ENCODE measurements at places on chromosomes 6 and 20. TPM values are rescaled to one million over a fixed set of nuclear protein-coding genes. Genes with fewer than 3 reads are reported as not detected.
A peak's percentile ranks its signal among the peaks of the same experiment; 100 is the strongest.

The SPTLC3 gene
- 25.6 TPM for total RNA-seq

The EYA4 gene
- 0.37 TPM for total RNA-seq

The OR12D1 gene
- not detected for total RNA-seq

The HMGA1 gene
- 19.5 TPM for total RNA-seq

The CD40 gene
- 9.2 TPM for total RNA-seq

The SCP2D1 gene
- not detected for total RNA-seq

The ZBTB46 gene
- total RNA-seq = 2.2 TPM

The CD83 gene
- total RNA-seq = 1.1 TPM

The CST7 gene
- total RNA-seq = 1.3 TPM

The C6orf52 gene
- total RNA-seq = not detected

The ROS1 gene
- total RNA-seq = not detected

The MYH7B gene
- 0.39 TPM for total RNA-seq

The PROCR gene
- 1.4 TPM for total RNA-seq

The MYCT1 gene
- 5.0 TPM for total RNA-seq

The VWA7 gene
- total RNA-seq = 2.6 TPM

DNA sequence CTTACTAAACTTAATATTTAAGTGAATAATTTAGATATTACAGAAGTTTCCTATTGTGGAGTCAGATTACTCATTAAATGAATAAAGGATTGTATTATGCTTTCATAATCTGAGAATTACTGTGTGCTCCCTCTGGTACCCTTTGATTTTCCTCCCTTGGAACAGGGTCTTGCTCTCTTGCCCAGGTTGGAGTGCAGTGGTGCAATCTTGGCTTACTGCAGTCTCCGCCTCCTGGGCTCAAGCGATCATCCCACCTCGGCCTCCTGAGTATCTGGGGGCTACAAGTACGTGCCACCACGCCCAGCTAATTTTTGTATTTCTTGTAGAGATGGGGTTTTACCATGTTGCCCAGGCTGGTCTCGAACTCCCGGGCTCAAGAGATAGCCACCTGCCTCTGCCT lies 9.6 kb downstream of the WTAP start:
- no peak for DNase-seq

DNA sequence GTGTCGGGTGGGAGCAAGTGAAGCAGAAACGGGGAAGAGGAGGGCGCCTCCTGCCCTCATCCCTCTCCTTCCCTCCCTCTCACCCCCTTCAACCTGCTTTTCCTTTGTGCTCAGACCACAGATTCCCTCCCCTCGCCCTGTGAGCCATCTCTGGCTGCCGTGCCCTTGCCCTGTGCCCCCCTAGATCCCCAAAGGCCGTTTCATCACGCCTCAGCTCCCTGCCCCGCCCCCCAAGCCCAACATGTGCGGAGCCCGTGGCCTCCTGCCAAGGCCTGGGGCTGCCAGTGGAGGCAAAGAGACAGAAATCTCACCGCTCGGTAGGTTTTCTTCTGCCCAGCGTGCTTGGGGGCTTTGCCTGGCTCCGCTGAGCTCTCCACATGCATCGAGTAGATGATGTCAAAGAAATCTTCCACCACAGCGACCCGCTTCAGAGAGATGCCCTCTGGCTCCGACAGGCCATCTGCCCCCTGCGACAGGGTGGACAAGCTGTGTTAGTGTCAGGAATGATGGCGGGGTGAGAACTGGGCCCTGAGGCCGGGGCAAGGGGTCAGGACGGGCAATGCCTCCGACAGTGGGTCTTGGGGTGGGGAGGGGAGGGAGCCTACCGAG lies 57.6 kb downstream of the NOL4L start:
- DNase-seq = no peak

- no peak for DNase-seq
Observed at GRCh38 chr6:138422861-138423260, 18.8 kb downstream of the HEBP2 start.

DNA sequence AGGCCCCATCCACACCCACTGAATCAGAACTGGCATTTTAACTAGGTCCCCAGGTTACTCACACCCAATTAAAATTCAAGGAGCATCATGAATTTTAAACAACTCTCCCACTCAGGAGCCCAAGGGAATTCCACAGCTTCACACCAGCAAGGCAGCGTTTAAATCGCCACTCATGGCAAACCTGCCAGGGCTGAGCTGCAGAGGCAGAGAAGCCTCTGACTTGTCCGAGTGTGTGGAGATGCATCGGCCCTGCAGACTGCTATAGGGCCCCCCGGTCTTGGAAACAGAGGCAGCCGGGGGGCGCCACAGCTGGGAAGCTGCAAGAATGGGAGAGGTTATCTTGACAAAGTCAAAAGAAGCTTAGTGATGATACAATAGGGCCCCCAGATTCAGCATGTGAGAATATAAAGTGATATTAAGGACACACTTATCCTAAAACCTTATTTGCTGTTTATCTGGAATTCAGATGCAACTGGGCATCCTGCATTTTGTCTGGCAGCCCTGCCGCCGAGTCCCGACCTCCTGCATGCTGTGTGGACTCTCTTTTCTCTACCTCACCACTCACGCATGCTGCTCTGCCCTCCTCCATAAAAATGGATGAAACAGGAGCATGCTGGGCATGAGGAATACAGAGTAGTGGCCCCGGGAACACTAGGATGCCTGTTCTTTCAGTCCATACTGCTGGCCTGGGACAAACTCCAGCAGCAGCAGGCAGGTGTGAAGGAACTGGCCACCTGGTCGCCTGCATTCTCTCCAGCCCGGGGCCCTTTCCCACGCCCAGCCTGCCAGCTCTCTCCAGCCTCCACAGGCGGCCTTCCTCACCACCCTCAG lies 126.1 kb downstream of the PXDC1 start:
- DNase-seq = no peak

- no peak for DNase-seq
Observed at GRCh38 chr6:122007339-122007738, 392.1 kb upstream of the HSF2 start.

GRCh38 chr6:157265635-157266034 lies 57.7 kb downstream of the TMEM242 start:
- peak; percentile 32 for DNase-seq

DNA sequence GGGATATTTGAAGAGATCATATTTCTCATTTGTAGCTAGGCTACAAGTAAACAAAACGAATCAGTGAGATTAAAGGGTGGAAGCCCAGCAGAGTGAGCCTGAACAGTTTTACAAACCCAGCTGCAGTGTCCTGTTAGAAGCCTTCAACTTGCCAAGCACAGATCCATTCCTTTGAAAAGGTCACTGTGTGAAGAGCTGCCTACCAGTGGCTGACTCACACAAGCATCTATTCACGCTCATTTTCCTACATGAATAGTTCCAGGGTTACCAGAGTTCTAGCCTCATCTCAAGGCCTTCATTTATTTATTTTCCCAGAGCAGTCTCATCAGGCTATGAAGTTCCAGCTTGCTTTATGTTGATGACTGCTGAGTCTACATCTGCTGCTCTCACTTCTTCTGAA lies 25.7 kb upstream of the MLIP start:
- no peak for DNase-seq

DNA sequence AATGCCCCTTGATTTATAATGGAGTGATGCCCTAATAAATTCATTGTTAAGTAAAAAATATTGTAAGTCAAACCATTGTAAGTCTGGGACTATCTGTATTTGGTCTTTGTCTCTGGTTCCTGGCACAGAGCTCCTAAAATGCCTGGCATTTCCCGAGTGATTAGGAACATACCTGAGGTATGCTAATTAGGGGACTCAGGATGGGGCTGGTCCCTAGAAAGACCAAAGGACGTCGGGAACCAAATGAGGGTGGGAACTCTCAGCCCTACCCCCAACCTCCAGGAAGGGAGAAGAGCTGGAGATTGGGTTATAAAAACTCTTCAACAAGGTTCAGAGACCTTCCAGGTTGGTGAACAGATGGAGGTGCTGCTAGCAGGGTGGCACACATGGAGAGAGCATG lies 82.6 kb upstream of the ARG1 start:
- DNase-seq = no peak

DNA sequence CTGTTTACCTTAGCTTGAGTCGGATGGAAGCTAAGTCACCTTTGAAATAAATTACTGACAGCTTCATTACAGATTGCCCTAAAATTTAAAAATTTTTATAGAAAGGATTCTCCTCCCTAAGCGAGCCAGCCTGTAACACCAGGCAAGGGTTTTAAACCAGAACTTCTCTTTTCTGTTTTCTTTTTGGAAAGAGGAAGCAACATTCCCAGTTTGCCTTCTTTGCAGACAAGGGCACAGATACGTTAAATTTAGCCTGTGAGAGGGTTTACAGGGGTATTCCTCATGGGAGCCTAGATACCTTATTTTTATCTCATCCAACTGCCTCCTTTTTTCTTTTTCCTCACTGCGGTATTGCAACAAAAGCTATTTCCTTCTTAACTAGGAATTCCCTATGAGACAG lies 45.0 kb downstream of the GNAS start:
- no peak for DNase-seq

DNA sequence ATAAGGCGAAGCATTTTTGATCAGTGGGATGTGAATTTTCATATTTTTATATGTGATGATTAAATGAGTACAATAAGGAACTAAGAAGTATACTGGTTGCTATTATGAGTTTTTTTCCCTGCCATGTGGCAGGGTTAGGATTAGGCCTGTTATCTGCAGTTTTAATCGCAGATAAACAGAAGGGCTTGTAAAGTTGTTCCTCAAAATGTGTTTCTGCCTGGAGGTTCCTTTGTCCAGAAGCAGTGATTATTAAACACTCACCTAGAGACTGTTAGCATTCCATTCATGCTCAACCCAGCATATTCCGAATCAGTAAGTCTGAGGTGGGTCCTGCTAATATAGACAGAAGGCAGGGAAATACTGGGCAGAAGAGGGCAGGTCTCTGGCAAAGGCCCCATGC lies 316.0 kb downstream of the CLIC5 start:
- DNase-seq = no peak

GRCh38 chr20:38250609-38251008 lies 9.9 kb downstream of the KIAA1755 start:
- DNase-seq = no peak

GRCh38 chr20:57840504-57841296 lies 130.9 kb upstream of the PMEPA1 start:
- no peak for DNase-seq

- no peak for DNase-seq
Observed at GRCh38 chr6:141199074-141199473, 933.7 kb upstream of the GJE1 start.

GRCh38 chr6:42217157-42217518 lies 523 bp downstream of the MRPS10 start:
- no peak for DNase-seq

DNA sequence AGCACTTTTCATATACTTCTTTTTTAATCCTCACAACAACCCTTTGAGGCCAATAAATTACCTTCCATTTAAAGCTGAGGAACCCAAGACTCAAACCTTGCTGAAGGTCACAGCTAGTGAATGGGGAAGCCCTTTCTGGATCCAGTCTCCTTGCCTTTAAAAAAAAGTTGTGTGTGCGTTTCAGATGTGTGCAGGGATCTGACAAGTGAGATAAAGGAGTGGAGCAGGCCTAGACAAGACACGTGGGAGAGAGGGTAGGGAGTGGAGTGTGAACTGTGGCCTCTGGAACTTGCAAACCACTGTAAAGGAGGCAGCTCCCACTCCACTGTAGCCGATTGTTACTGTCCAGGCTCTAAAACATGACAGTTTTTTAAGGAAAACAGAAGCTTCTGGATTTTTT lies 1.9 kb downstream of the KLHL32 start:
- no peak for DNase-seq

DNA sequence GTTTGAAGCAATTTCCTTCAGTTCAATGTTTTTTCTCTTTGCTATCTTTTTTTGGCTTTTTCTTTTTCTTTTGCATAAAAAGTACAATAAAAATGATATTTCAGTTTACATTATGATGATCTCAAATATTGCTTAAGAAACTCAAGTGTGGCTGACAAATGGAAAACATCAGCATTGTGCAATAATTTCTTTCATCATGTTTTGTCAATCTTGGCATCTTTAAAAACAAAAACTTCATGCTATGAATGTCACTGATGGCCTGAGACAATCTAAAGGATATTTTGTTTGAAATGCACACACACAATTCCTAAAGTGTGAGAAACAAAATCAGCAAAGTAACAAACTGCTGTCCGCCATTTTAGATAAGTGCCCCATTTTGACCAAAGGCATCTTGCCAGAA lies 13.9 kb upstream of the MTCL3 start:
- no peak for DNase-seq

GRCh38 chr6:13263669-13264068 lies 64.7 kb downstream of the TBC1D7 start:
- no peak for DNase-seq

- no peak for DNase-seq
Observed at GRCh38 chr6:404685-405423, 13.3 kb downstream of the IRF4 start.

DNA sequence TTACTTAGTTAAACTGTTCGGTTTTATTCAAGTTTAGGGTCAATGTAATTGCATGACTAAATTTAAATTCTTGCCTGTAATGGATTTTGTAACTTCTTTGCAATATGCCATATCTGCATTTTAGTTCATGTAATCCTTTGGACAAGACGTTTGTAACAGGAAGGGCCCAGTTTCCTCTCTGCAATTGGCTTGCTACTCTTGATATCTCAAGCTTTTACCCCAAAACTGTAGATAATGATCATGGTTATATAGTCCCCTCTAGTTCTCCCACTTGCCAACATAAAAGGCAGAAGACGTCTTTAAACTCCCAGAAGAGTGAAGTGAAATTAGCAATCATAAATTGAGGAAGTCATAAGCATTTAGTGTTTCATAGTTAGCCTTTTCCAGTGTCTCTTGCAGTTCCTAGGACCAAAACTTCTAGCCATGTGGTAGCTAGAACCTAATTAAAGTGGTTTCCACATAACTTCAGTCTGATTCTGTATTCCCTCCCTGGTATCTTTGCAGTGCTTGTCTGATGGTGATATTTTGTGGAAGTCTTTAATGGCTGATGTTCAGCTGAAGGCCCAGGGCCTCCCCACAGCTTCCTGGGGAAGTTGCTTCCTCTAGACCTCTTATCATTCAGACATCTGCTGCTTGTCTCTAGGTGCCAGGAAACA lies 117.8 kb upstream of the SUPT3H start:
- DNase-seq = no peak

GRCh38 chr6:111918825-111919224 lies 45.6 kb upstream of the FYN start:
- no peak for DNase-seq

DNA sequence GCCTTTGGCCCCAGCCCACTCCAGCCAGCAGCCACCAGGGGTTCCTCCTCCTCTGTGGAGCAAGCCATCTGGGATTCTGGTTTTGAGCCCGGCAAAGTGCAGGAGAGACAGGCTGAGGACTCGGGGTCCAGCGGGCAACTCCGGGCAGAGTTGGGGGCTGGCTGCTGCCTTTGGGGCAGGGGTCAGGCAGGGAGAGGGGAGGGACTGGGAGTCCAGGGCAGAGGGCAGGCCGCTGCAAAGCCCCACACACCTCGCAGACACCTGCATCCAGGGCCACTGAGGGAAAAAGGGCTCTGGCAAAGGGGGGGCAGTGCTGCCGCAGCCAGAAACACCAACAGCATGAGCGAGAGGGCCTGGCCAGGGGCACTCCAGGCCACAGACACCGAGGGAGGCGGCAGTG lies 8.8 kb downstream of the BIRC7 start:
- no peak for DNase-seq
